ENCODE measurements at places on chromosomes 1 and 21. TPM values are rescaled to one million over a fixed set of nuclear protein-coding genes. Genes with fewer than 3 reads are reported as not detected.

Gene UROD
- 76.1 TPM for total RNA-seq

- H3K4me1 ChIP-seq: peaks cover 15% of the 10 kb centered on the region
- no peak overlapping the region for H3K4me3 ChIP-seq
- peak overlapping the region; percentile 52 for H3K27ac ChIP-seq
- DNase-seq: no peak
- H3K27me3 ChIP-seq: peaks cover 29% of the 10 kb centered on the region
Observed at GRCh38 chr21:45248301-45248892, 39.3 kb downstream of the POFUT2 start.

Gene MTARC1
- 28.3 TPM for total RNA-seq

- no peak overlapping the region for H3K4me3 ChIP-seq
- peaks cover 7% of the 10 kb centered on the region for H3K4me1 ChIP-seq
- H3K36me3 ChIP-seq: no peaks in the 10 kb centered on the region
- no peak for DNase-seq
- peaks cover 30% of the 10 kb centered on the region for H3K27me3 ChIP-seq
- H3K27ac ChIP-seq: no peak overlapping the region
Observed at GRCh38 chr1:47590523-47591225, 152.8 kb downstream of the FOXD2 start.

Gene SPOCD1
- total RNA-seq: 0.56 TPM

- DNase-seq: no peak
- H3K4me3 ChIP-seq: no peak overlapping the region
- H3K4me1 ChIP-seq: no peaks in the 10 kb centered on the region
- H3K36me3 ChIP-seq: no peaks in the 10 kb centered on the region
Observed at GRCh38 chr1:99551812-99552614, 93.9 kb upstream of the PALMD start.

- DNase-seq: no peak
- peaks cover 9% of the 10 kb centered on the region for H3K27me3 ChIP-seq
- no peaks in the 10 kb centered on the region for H3K4me1 ChIP-seq
Observed at GRCh38 chr1:11611638-11612327, 42.4 kb downstream of the FBXO2 start.

Gene SLFNL1
- 0.37 TPM for total RNA-seq

Data from neural crest cell (in vitro differentiated cells).